ENCODE measurements at places on chromosomes 6 and 20. TPM values are rescaled to one million over a fixed set of nuclear protein-coding genes. Genes with fewer than 3 reads are reported as not detected.

DNA sequence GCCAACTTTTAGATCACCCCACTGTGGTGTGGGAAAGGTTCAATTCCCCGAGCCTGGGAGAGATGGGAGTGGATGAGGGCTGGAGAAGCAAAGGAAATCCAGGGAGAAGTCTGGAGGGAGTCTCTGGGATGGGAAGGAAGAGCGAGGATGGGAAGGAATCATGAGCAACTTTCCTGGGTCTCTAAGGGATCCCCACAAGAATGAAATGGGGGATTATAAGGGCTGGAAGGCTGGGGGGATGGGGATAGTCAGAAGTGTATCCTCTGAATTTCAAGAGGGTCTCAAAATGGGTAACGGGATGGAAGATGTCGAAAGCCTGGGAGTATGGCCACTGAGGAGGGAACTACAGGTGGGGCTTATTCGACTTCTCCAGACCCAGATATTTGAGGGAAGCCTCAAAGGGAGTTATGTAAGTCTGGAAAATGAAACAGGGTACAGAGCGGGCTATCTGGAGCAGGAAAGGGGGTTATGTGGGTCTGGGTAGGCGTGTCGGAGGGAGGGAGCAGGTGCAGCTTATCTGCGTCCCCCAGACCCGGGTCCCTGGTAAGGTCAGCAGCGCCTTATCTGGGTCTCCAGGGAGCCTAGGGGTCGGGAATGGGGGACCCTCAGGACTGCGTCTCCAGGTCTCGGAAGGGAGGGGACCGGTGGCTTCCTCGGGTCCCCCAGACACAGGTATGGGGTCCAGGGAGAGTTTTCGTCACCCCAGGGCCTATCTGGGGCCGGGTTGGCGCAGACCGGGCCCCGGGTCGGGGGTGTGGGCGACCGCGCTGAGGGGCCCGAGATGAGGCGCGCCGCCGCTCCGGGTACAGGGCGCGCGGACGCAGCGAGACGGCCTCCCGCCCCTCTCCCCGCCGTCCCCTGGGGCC is 550 bp downstream of the PLAGL2 start:
- no peaks in the 10 kb centered on the region for H3K27me3 ChIP-seq
- peak overlapping the region; percentile 97 for H3K4me3 ChIP-seq
- no peaks in the 10 kb centered on the region for H3K36me3 ChIP-seq
- H3K4me1 ChIP-seq = peaks cover 57% of the 10 kb centered on the region
- DNase-seq = no peak

- no peak for DNase-seq
- H3K27me3 ChIP-seq = no peaks in the 10 kb centered on the region
- H3K27ac ChIP-seq = no peak overlapping the region
These were observed 461.9 kb downstream of the GJA1 start for GRCh38 chr6:121897337-121897760.

DNA sequence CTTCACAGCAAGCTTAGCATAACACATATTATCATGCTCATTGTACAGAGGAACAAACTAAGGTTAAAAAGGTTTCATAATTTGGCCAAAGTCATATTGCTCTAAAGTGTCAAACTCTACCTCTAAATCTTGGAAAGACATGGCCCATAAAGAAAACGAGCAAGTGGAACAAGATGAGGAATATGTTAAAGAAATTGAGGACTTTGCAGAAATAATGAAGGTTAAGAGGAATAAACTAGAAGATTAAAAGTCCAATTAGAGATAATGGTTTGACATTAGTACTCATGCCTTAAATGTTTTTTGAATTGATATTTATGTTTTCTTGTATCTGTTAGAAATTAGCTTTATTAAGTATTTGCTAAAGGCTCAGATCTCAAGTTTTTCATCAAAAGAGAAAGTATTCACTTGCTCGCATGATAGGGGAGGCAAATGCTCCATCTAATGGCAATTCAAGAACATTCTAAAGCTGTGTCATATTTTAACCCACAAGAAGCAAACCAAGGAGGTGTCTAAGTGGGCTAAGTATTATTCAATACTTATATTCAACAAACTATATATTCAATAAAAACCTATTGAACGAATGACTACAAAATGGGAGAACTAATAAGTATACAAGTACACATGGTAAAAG is 192.9 kb upstream of the SPTLC3 start:
- no peaks in the 10 kb centered on the region for H3K4me1 ChIP-seq
- DNase-seq = no peak
- H3K36me3 ChIP-seq = no peaks in the 10 kb centered on the region
- no peak overlapping the region for H3K27ac ChIP-seq
- H3K27me3 ChIP-seq = no peaks in the 10 kb centered on the region
- H3K4me3 ChIP-seq = no peak overlapping the region

- H3K4me3 ChIP-seq = peak overlapping the region; percentile 53
- H3K27me3 ChIP-seq = peaks cover 42% of the 10 kb centered on the region
- H3K4me1 ChIP-seq = peaks cover 3% of the 10 kb centered on the region
- H3K36me3 ChIP-seq = no peaks in the 10 kb centered on the region
These were observed 800 bp upstream of the GRIK2 start for GRCh38 chr6:101392586-101393230.

DNA sequence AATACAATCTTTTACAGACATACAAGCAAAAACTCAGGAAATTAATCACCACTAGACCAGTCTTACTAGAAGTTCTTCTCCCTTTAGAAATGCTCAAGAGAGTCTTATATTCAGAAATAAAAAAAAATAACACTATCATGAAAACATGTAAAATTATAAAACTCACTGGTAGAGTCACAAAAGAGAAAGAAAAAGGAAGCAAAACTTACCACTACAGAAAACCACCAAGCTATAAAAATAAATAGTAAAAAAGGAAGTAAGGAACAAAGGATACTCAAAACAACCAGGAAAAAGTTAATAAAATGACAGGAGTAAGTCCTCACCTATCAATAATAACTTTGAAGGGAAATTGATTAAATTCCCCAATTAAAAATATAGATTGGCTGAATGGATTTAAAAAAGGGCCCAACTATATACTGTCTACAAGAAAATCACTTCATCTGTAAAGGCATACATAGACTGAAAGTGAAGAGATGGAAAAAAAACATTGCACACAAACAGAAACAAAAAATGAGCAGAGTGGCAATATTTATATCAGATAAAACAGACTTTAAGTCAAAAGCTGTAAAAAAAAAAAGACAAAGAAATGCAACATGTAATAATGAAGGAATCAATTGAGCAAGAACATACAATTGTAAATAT is 489.5 kb downstream of the KIF16B start:
- no peak overlapping the region for H3K27ac ChIP-seq
- no peaks in the 10 kb centered on the region for H3K4me1 ChIP-seq
- DNase-seq = no peak
- H3K4me3 ChIP-seq = no peak overlapping the region

- no peak for DNase-seq
- no peak overlapping the region for H3K4me3 ChIP-seq
- H3K27me3 ChIP-seq = no peaks in the 10 kb centered on the region
- no peaks in the 10 kb centered on the region for H3K36me3 ChIP-seq
These were observed 18.1 kb downstream of the SLX4IP start for GRCh38 chr20:10453241-10453640.

Gene OPRL1
- total RNA-seq = 0.10 TPM
